ENCODE measurements at places on chromosomes 2 and 18. TPM values are rescaled to one million over a fixed set of nuclear protein-coding genes. Genes with fewer than 3 reads are reported as not detected.

Gene GULP1
- polyA plus RNA-seq, result 17.9 TPM

Gene NOL4
- polyA plus RNA-seq, result not detected

Gene REEP1
- polyA plus RNA-seq, result 1.00 TPM

Gene HOXD3
- polyA plus RNA-seq, result 0.22 TPM

Gene ST3GAL5
- 24.7 TPM for polyA plus RNA-seq

Gene NETO1
- polyA plus RNA-seq, result 1.6 TPM

Gene PDE1A
- polyA plus RNA-seq, result 1.3 TPM

Data from adipose tissue (tissue), 3 donors.